H9 (cell line): ENCODE measurements at places on chromosomes 6 and 20. TPM values are rescaled to one million over a fixed set of nuclear protein-coding genes. Genes with fewer than 3 reads are reported as not detected.

Gene MATN4
- 0.11 TPM in 1 of 2 replicates, not detected in the other for total RNA-seq

Gene SLC44A4
- total RNA-seq, result 3.3 and 3.8 TPM in 2 replicates

Gene SLC17A9
- total RNA-seq, result 19.9 and 20.9 TPM in 2 replicates

Gene TSHZ2
- total RNA-seq, result 0.07 TPM in 1 of 2 replicates, not detected in the other

Gene PRR18
- 0.11 TPM in 1 of 2 replicates, not detected in the other for total RNA-seq

Gene BPIFB3
- not detected in 2 replicates for total RNA-seq

Gene BANF2
- not detected in 2 replicates for total RNA-seq

Gene C20orf141
- total RNA-seq, result not detected in 2 replicates

Gene ZBTB12
- 31.0 and 32.7 TPM in 2 replicates for total RNA-seq

Gene NRSN1
- not detected in 2 replicates for total RNA-seq

Gene CST4
- total RNA-seq, result not detected in 2 replicates

Gene BPIFB1
- total RNA-seq, result not detected in 2 replicates

Gene PGC
- not detected in 2 replicates for total RNA-seq

Gene ENPP4
- total RNA-seq, result 2.9 and 3.2 TPM in 2 replicates

Gene RUNX2
- 0.15 and 0.26 TPM in 2 replicates for total RNA-seq

Gene SCRT2
- total RNA-seq, result not detected in 2 replicates

Gene C20orf144
- total RNA-seq, result 0.24 and 0.26 TPM in 2 replicates

Gene CNR1
- 0.55 and 0.72 TPM in 2 replicates for total RNA-seq

Gene SLC16A10
- total RNA-seq, result 9.3 and 11.4 TPM in 2 replicates

Gene MOG
- total RNA-seq, result 0.55 and 0.83 TPM in 2 replicates

Gene PACRG
- 0.26 TPM in 2 replicates for total RNA-seq

Gene RAMACL
- total RNA-seq, result 0.28 and 0.29 TPM in 2 replicates

Gene MDFI
- 40.9 and 45.0 TPM in 2 replicates for total RNA-seq

Gene ERGIC3
- total RNA-seq, result 187 and 188 TPM in 2 replicates
